ENCODE measurements at places on chromosomes 7 and 10. TPM values are rescaled to one million over a fixed set of nuclear protein-coding genes. Genes with fewer than 3 reads are reported as not detected.

The GPRIN2 gene
- 0.54 TPM for polyA plus RNA-seq

The VWDE gene
- polyA plus RNA-seq = not detected

The CHST12 gene
- polyA plus RNA-seq = 2.9 TPM

The HOXA11 gene
- polyA plus RNA-seq = not detected

The RADIL gene
- polyA plus RNA-seq = 0.25 TPM

The LYZL2 gene
- polyA plus RNA-seq = not detected

The EPO gene
- polyA plus RNA-seq = 0.26 TPM

The PNLIPRP1 gene
- polyA plus RNA-seq = 1.5 TPM

The GIMAP2 gene
- 9.8 TPM for polyA plus RNA-seq

The C7orf57 gene
- polyA plus RNA-seq = not detected

The VPS26A gene
- polyA plus RNA-seq = 42.4 TPM

The GIMAP7 gene
- 5.4 TPM for polyA plus RNA-seq

The PVRIG gene
- polyA plus RNA-seq = 0.25 TPM

The CYP26C1 gene
- polyA plus RNA-seq = not detected

The UFSP1 gene
- polyA plus RNA-seq = 1.5 TPM

The ANKRD61 gene
- not detected for polyA plus RNA-seq

The TMEM130 gene
- polyA plus RNA-seq = 43.6 TPM

The OIT3 gene
- not detected for polyA plus RNA-seq

The TRIM50 gene
- polyA plus RNA-seq = 0.38 TPM

The GRM3 gene
- polyA plus RNA-seq = not detected

The ANXA8 gene
- polyA plus RNA-seq = 0.82 TPM

The TFPI2 gene
- 16.5 TPM for polyA plus RNA-seq

The SEMA4G gene
- polyA plus RNA-seq = 2.1 TPM

The ZPBP gene
- not detected for polyA plus RNA-seq

The ASB15 gene
- polyA plus RNA-seq = 0.13 TPM

The IFIT3 gene
- polyA plus RNA-seq = 15.0 TPM

The GHRHR gene
- not detected for polyA plus RNA-seq

The ETV1 gene
- polyA plus RNA-seq = 9.7 TPM

The ATE1 gene
- polyA plus RNA-seq = 8.3 TPM

The TPST1 gene
- 10.3 TPM for polyA plus RNA-seq

The OGDHL gene
- polyA plus RNA-seq = not detected

The ITPRID1 gene
- not detected for polyA plus RNA-seq

The CAV1 gene
- 229 TPM for polyA plus RNA-seq

The HKDC1 gene
- not detected for polyA plus RNA-seq

The FAM237B gene
- polyA plus RNA-seq = not detected

The PDK4 gene
- polyA plus RNA-seq = 126 TPM

The WDR86 gene
- not detected for polyA plus RNA-seq

The RET gene
- 0.25 TPM for polyA plus RNA-seq

The TRIP6 gene
- polyA plus RNA-seq = 136 TPM

The ACTR3C gene
- 0.75 TPM for polyA plus RNA-seq

The GNB2 gene
- 107 TPM for polyA plus RNA-seq

The TAS2R5 gene
- not detected for polyA plus RNA-seq

The FAM24B gene
- polyA plus RNA-seq = 1.1 TPM
